Inflammatory macrophage (primary cell): ENCODE measurements at places on chromosomes 6 and 20.

GRCh38 chr6:135212935-135213334 lies 31.8 kb downstream of the MYB start:
- DNase-seq: no peak

DNA sequence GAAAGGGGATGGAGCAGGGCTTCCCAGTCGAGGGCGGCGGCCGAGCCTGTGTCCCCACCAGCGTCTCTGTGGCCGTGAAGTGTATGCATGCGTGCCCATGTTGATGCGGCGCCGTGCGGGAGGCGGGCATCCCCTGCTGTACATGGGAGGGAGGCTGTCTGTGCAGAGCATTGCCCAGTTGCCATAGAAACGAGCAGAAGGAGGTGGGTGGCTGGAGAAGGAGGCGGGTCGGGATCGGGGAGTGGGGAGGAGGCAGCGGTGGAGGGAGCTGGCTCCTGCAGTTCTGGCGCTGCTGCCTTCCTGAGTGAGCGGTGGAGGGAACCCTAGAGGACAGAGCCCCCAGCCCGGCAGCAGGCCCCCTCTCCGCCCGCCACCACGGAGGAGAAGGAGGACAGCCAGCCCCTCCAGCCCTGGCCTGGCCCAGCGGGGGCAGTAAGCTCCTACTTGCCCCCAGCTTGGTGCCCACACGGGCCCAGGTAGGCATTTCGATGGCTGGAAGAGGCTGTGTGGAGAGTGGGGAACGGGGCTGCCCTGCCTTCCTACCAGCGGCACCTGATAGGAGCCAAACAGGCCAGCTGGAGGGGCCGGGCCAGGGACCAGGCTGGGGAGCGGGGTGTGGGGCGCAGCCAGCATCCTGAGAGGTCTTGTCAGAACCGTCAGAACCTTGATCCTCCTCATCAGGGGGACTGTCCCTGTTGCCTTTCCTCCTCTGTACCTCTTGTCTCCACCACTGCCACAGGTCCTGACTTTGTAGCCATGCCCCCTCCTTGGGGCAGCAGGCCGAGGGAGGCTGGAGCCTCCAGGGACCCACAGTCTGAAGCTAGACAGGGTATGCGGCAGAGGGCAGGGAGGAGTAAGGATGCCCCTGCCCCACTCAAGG lies 41.3 kb downstream of the SPDEF start:
- no peak for DNase-seq

- DNase-seq: no peak
These were observed 169.4 kb upstream of the TAB2 start for GRCh38 chr6:149147938-149148718.

- no peak for DNase-seq
These were observed 19.4 kb upstream of the SLC4A11 start for GRCh38 chr20:3258429-3258828.

GRCh38 chr6:120302041-120302440 lies 952.5 kb upstream of the MAN1A1 start:
- DNase-seq: no peak

DNA sequence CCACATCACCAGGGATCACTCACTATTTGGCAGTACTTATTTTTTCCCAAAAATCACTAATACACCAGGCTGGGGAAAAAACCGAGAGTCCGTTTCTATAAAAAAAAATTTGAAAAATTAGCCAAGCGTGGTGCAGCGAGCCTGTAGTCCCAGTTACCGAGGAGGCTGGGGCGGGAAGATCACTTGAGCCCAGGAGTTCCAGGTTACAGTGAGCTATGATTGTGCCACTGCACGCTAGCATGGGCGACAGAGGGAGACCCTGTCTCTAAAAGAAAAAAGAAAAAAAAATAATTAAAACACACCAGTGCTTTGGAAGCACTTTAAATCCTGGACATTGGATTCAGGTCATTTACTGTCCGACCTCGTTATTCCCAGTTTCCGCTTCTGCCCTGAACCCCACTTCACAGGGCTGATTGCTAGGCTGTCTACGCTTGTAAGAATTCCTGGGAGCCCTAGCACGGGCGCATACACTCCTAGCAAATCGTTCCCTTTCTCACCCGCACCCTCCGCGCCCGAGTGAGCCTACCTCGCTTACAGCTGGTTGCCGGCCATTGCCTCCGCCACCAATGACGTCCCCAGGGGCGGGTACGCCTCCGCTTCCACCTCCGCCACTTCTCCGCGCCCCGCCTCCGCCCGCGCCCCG lies at the start of gene TPMT:
Gene TPMT (minus strand): TSS at position 571 of the 643 bp plus-strand sequence. CDS start 5,950 bp downstream, outside the sequence.
- DNase-seq: no peak

- DNase-seq: no peak
These were observed 94.7 kb upstream of the AHI1 start for GRCh38 chr6:135592276-135592675.

DNA sequence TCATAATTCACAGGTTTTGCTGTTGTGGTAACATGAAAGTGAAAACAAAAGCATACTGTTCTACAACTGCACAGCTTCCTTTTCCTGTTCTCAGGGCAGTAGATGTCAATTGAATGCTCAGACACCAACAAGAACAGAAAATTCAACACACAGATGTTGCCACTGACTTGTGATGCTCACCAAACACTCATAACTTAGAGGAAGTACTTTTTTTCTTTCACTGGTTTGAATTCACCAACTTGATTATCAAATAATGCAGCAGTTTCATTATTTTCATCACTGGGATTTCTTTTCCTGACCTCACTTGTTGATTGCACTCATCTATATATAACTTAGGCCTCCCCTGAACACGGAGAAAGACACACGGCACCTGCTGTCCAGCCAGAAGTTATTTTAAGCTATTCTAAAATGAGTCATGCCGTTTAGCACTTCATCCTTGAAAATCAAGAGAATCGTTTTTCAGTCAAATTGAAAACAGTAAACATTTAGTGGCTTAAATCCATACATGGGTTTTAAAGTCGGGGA lies 949 bp downstream of the TXLNB start:
- peak; percentile 82 for DNase-seq

GRCh38 chr6:149174962-149175361 lies 142.6 kb upstream of the TAB2 start:
- DNase-seq: no peak

DNA sequence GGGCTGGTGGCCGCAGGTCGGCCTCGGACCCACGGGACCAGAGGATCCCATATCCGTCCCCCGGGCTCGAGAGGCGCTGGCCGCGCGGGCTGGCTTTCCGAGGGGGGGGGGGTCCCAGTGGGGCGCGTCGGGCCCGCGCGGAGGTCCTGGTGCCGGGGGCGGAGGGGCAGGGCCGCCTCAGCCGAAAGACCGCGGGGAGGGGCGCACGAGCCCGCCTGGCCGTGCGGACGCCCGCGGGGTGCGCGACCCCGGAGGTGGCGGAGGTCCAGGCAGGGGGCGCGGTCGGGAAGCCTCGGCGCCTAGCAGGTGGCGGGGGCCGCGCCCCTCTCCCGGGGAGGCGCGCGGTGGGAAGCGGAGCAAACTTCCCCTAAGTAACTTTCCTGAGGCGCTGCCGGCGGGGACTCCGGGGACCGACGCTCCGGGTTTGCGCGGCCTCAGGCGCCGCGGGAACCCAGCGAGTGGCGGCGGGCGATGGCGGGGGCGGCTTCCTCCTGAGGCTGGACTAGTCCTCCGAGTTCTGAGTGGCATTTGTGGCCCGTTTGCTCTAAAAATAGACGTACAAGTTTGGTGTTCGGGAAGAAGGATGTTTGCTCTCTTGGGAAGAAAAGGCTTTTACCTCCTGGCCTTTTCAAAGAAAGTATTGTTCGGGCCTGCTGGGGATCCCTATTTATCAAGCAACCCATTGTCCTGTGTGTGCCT lies 26.5 kb upstream of the BTBD3 start:
- peak; percentile 62 for DNase-seq

DNA sequence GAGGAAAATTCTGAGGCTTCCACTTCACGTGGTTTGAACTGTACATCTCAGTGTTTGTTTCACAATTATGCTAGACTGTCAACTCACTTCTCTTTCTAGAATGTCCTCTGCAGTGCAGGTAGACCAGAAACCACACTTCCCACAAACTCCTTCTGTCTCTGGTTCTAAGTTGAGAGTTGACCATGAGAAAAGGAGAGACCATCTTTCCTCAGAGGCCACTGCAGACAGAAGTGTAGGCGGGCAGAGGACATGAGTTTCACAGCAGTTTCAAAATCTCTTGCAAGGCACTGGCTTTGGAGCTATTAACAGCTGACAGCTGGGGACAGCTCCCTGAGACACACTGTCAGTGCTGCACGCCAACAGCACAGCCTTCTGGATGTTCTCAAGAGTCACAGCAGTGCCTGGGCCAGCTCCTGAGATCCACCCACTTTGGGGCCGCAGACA lies 55.4 kb upstream of the MOXD1 start:
- peak; percentile 88 for DNase-seq

- no peak for DNase-seq
These were observed 202.8 kb downstream of the FOXC1 start for GRCh38 chr6:1812487-1812886.

DNA sequence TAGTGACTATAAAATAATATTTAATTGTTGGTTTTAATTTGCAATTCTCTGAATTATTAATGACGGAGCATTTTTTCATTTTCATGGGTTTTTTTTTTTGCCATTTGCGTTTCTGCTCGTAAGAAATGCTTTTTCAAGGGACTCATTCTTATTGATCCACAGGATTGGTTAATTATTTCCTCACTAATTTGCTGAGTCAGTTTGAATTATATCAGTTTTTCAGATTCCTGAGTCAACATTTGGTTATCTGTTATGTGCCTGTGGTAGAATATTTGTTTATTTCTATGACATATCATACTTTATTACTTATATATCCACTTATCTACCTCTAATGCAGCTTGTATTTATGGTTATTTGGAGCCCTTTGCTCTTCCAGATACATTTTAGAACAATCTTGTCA lies 257.0 kb upstream of the BTBD3 start:
- DNase-seq: no peak

GRCh38 chr6:110831405-110831804 lies 16.1 kb upstream of the CDK19 start:
- DNase-seq: no peak

GRCh38 chr20:40218316-40218969 lies 470.6 kb downstream of the MAFB start:
- DNase-seq: no peak

GRCh38 chr20:17430125-17430950 lies 100.8 kb downstream of the BFSP1 start:
- no peak for DNase-seq

GRCh38 chr20:24100370-24101011 lies 111.9 kb upstream of the GGTLC1 start:
- peak; percentile 58 for DNase-seq

DNA sequence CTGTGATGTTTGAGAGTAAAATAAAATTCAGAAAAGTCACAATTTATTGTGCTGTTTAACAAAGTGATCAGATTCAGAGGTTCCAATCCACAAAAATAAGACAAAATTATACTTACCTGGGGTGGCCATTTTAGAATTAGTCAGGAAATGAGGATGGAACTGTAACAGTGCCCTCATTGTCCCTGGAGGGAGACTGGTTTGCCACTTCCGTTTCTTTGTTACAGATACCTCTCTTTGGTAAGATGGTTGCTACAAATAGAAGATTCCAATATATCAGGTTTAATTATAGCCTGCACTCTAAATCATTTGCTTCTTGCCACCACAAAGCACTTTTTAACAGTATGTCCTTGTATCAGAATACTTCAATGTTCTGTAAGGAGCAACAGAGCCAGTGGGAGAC lies 95.6 kb downstream of the CTNNBL1 start:
- DNase-seq: no peak

DNA sequence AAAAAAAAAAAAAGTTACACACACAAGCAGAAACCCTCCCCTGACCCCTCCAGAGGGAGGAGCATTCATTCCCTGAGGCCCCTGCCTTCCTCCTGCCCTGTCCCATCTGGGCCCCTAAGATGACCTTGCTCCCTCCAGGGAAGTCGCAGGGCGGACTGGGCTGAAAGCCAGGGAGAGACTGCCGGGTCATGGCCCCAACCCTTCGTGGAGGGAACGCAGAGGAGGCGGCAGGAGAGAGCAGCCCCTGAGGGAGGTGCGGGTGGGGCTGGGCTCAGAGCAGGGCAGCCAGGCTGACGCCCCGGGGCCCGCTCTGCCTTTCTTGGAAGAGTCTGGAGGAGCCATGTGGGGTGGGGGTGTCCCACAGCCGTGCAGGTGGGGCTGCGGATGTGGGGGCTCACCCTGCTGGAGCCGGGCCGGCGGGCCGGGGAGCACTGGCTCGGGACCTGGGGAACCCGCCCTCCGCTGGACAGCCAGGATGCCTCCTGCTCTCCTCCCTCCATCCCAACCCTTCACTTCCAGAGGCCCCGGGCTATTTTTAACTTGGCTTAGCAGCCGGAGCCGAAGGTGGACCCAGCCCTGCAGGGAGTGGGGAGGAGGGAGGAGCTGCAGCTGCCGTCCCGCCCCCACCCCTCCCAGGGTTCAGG lies 15.0 kb upstream of the ABHD16B start:
- DNase-seq: no peak
